ENCODE measurements at places on chromosomes 2 and 18.

DNA sequence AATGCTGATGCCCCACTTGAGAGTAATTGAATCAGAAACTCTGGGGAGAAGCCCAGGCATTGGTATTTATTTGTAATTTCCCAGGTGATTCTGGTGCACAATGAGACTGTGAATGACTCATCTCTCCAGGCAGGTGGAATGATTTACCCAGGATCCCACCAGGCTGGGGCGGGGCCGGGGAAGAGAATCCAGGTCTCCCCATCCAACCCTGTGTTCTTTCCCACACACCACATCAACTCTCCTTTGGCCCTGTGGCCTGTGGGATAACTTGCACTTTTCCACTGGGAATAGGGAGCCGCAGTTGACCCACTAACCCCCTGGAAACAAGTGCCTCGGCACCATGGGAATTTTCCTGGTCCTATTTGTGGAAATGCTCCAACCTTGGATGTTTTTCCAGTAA, 409.8 kb downstream of the ZNF521 start:
- DNase-seq = no peak

GRCh38 chr2:68368654-68369336, 3.7 kb downstream of the PLEK start:
- peak; percentile 12 for DNase-seq

- DNase-seq = peak; percentile 18
These were observed 240.5 kb downstream of the AGPS start for GRCh38 chr2:177633111-177633510.

- DNase-seq = peak; percentile 96
These were observed 4.8 kb downstream of the SOX11 start for GRCh38 chr2:5696945-5697521.

- DNase-seq = no peak
These were observed 95.1 kb upstream of the RFX8 start for GRCh38 chr2:101569886-101570520.

GRCh38 chr2:239445771-239446524, 45.1 kb upstream of the HDAC4 start:
- DNase-seq = no peak

DNA sequence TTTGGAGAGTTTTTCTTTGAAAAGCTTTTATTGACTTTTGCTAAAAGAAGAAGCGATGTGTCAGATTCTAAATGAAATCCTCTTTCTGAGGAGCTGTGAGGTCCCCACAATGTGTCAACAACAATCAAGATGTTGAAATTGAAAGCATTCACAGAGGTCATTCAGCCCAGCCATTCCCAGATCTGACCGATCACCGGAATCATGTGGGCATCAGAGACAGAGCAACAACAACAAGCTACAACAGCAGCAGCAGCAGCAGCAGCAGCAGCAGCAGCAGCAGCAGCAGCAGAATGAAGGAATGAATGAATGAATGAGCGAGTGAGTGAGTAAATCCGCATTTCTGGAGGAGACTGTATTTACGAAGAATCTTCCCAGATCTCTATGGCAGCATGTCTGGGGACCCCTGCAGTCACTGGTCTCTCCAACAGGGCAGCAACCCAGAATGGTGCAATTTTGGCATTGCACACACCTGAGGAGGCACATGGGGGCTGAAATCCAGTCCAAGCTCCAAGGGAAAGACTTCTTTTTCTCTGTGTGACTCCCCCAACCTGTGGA, 299.0 kb downstream of the MYCN start:
- DNase-seq = no peak

- no peak for DNase-seq
These were observed 194.9 kb upstream of the CHAC2 start for GRCh38 chr2:53572696-53573095.

DNA sequence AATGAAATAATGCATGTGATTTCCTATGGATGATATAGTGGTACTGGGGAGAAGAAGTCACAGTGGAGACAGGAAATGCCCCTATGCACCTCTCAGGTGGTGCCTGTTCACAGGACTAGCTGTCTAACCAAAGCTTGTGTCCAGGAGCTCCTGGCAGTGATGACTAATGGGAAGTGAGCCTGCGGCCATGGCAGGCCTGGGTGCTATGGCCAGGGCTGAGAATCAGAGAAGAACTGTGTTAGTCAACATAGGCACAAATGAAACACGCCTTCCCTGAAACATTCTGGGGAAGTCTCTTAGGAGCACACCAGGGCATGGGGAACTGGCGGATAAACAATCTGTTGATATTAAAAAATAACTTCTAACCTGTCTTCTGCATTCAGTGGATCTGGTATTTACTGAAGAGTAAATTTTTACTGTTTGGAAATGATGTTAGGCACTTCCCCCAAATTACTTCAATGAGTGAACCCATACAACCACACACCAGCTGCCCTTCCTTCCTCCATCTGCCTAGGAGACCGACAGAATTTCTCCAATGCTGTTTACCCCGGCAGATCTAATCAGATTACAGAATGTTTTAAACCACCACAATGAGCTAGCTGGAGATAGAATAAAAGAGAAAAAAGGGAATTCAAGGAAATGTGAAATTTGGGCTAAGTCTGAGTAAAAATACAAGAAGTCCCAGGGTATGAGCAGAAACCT, 67.4 kb downstream of the MEP1B start:
- no peak for DNase-seq

GRCh38 chr2:58640042-58640441, 398.9 kb upstream of the FANCL start:
- peak; percentile 45 for DNase-seq

GRCh38 chr2:195993623-195994022, 75.0 kb downstream of the DNAH7 start:
- DNase-seq = no peak

DNA sequence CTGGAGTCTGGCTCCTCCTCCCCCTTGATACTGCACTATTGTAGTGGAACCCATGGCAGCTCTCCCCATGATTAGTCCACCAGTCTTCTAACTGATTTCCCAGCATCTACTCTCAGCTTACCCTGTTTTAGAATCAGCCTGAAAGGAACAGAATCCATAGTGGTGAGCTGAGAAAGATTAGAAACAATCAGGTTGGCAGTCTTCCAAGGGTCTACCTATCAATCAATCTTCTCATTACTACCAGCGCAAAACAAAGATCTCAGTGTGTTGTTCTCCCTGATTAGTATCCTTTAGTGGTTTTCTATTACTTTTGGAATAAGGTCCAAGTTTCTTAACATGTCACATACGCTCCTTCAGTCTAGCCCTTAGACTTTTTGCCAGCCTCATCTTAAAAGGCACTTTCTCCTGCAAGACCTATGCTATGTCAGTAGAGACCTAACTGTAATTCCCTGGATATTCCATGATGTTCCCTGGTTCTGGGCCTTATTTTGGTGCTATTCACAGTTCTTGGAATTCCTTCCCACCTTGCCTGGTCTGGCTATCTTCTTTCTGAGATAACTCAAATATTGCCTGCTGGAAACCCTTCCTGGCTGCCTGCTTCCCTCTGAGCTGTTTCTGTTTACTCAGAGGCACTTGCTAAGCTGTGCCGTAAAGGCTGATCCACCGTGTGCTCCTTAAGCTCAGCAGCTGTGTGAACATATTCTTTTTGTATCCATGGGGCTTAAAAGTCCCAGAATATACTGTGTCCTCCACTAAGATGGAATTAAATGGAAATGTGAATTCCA, 32.6 kb downstream of the LAMA3 start:
- DNase-seq = peak; percentile 64

Data from NCI-H1417 (cell line).